ENCODE measurements at places on chromosomes 13 and 19.

DNA sequence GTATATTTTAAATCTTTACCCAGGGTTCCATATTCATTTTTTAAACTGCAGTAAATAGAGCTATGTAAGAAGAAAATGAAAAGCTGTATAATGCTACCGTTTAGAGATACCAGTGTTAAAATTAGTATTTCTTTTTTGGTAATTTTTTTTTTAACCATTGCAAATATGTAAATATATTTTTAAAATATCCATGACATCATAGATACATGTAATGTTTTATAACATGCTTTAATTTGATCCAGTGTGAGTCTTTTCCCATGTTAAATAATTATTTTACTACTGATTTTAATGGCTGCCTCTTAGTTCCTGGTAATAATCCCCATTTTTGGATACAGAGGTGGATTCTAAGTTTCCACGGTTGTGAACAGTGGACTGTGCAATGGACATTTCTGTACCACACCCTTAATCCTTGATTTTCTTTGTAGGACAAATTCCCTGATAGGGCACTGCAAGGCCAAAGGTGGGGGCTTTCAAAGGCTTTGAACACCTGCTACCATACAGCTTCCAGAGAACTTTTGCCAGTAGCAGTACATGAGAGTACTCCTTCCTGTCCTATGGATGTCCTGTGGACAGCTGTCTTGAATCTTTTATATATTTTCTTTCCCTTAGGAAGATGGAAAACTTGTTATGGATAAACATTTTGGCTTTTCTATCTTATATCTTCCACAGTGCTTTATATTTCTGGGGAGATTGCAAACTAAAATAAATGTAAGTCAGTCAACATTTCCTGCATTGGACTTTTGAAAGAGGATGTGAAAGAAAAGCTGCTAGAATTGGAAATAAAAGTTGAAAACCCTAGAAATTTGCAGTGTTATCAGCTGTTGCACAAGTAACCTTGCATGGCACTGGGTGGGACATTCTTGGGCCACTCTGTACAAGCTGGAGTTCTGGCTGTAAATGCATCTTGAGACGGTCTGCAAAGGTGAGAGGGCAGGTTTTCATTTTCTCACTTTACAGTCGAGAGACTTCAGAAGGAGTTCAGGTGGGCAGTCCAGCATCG is 46.8 kb downstream of the ARHGEF7 start:
- no peak for DNase-seq

DNA sequence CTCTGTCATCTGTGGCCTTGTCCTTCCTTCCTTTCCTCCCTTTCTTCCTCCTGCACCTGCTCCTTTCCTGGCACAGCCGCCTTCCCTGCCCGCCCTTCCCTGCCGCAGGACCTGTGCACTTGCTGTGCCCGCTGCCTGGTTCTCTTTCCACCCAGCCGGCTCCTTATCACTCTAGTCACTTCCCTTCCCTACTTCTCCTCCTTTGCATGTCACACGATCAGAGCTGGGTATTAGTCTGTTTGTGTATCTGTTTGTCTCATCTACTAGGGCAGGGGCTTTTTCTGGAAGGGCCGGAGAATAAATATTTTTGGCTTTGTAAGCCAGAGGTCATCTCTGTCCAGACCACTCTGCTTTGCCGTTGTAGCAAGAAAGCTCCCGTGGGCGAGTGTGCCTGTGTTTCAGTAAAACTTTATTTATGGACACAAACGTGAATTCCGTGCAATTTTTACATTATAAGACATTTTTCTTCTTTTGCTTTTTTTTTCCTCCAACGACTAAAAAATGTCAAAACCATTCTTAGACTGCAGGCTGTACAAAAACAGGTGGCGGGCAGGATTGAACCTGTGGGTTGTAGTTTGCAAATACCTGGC is 6.1 kb downstream of the KDM4B start:
- DNase-seq = no peak

DNA sequence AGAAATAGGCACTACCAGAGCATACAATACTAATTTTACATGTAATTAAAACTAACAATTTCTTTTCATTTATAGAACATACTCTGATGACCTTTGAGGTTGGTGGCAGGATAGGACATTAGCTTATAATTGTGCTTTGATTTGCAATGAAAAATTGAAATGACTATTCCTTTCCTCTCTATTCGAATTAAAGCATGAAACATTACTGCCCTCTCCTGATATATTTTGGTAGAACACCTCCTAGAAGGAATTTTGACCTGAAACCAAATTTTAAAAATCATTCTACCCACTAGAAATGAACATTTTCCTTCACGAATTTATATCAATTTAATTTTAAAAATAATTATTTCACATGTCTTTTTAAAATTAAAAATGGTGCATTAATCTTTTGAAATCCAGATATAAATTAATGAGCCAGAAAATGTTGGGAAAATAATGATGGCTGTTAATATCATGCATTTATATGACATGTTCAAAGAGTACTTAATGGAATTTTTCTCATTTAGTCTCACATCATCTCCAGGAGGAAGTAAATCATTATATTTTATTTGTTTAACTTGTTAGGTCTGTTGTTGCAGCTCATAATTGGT is 556.3 kb upstream of the ARGLU1 start:
- no peak for DNase-seq

GRCh38 chr13:45953082-45953481 is 99.5 kb downstream of the ZC3H13 start:
- DNase-seq = no peak

- no peak for DNase-seq
These were observed 243.8 kb upstream of the MAB21L1 start for GRCh38 chr13:35720290-35720689.

DNA sequence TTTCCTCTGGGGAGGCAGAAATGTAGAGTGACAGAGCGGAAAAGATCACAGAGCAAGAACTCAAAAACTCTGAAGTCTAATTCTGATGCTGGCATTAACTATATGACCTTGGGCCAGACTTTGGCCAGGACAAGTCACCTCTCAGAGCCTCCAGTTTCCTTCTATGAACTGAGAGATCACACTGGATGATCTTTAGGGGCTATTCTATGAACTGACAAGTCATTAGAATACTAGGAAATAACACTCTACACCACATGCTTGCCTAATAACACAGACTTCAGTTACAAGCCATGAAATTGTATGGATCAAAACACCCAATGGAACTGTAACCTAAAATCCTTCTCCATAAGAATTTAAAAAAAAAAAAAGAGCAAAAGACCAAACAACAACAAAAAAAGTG is 16.9 kb downstream of the SLC25A30 start:
- DNase-seq = no peak

- DNase-seq = no peak
These were observed 5.4 kb downstream of the ATP4B start for GRCh38 chr13:113652404-113653263.

GRCh38 chr19:21655540-21656126 is 111.7 kb downstream of the ZNF100 start:
- DNase-seq = no peak

GRCh38 chr19:33376423-33376822 is 2.9 kb downstream of the CEBPG start:
- no peak for DNase-seq

DNA sequence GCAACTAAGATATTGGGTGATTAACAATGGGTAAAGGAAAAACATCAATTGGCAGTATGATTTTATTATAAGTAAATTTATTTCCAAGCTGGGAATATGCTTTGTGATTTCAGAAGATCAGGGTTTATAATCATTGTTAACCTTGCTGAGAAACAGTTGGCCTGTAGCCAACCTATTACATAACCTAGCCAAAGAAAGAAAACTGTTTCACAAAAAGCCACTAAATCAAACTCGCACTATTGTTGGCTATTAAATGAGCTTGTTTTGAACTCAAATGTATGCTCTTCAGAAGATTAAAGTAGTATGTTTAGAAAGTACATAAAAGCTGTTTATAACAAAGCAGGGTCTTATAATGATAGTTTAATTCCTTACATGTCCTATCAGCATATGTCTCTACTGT is 151.7 kb downstream of the LHFPL6 start:
- DNase-seq = no peak

DNA sequence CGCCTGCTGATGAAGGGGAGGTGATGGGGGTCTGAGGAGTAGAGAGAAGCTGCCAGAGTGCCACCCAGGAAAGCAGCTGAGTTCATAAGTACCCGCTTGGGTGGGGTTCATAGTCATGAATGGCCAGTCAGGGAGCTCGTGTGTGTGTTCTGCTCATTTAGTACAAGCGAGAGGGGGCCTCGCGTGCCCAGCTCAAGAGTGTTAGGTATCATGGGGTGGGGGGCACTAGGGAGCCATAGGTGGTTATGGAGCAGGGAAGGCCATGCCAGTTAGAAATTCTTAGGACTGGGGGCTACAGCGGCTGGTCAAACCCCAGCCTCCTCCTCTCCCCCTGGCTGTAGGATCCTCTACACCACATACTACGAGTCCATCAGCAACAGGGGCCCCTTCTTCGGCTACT is 46.8 kb downstream of the CD320 start:
- no peak for DNase-seq

DNA sequence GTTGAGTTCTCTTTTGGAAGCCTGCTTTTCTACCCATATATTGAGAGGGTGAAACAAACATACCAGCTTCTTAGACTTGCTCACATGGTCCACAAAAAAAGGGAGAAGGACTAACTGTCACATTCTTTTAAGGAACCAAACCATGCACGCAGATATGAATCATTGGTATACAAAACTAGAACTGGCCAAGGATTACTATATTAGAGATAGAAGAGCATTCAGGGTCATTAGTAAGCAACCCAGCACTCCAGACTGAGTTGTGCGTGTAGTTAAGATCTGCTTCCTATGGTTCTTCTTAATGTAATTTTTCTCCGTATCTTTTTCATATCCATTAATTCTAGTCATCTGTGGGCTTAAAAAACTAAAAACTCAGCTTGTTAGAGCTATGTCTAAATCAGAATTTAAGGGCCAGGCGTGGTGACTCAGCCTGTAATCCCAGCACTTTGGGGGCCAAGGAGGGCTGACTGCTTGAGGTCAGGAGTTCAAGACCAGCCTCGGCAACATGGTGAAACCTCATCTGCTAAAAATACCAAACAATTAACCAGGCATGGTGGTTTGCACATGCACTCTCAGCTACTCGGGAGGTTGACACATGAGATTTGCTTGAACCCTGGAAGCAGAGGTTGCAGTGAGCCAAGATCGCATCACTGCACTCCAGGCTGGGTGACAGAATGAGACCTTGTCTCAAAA is 19.6 kb downstream of the ALG5 start:
- DNase-seq = no peak

- no peak for DNase-seq
These were observed 95.1 kb downstream of the TSHZ3 start for GRCh38 chr19:31254180-31254551.

DNA sequence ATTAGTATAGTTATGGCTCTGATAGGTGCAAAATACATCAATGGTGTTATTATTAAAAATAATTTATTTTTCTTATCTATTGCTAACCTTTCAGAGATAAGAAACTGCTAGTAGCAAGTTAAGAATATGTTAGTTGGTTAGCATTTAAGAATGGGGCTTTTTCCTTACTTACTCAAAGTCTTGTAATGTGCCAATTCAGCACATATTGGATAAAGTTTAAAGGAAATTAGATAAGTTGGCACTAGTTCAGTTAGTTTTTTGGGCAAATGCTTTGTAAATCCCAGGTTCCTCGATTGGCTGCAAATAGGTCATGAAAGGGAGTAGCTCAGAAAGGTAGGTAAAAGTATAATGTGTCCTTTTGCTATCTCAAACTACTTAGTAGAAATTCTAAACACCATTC is 2806.7 kb downstream of the PCDH9 start:
- no peak for DNase-seq

- DNase-seq = no peak
These were observed 349.3 kb downstream of the RBM26 start for GRCh38 chr13:79056706-79057105.
